CMK (cell line): ENCODE measurements at places on chromosomes 12 and 14.

- DNase-seq: no peak
These were observed 15.2 kb upstream of the PTPRB start for GRCh38 chr12:70652451-70652850.

- DNase-seq: no peak
These were observed 114.4 kb downstream of the PRICKLE1 start for GRCh38 chr12:42475106-42475505.

- no peak for DNase-seq
These were observed 14.2 kb downstream of the ZFYVE21 start for GRCh38 chr14:103729496-103730448.

DNA sequence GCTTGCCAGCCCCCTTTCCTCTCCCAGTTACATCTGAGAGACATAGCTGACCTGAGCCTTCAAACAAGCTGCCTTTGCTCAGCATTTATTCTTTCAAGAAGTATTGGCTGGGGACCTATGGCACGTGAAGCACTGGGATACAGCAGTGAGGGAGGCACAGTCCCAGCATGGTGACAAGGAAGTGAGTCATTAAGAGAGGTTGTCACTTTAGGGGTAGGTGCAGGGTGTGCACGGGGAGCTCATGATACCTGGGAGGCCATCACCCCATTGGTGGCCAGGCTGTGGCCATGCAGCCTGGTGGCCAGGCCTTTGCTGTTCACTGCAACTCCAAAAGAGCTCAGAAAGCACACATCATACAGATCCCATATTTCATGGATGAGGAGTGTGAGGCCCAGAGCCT lies 5.7 kb upstream of the KRT75 start:
- DNase-seq: no peak

DNA sequence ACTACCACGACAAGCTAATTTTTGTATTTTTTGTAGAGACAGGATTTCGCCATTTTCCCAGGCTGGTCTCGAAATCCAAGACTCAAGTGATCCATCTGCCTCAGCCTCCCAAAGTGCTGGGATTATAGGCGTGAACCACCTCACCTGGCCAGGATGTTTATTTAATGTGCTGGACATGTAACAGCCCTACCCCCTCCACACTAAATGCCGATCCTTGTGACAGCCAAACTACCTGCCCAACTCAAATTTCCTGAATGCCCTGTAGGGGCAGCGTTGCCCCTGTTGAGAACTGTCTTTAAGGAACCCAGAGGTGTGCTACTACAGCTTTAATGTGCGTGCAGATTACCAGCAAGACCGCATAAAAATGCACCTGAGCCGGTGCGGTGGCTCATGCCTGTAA lies 48.1 kb downstream of the KCNK13 start:
- no peak for DNase-seq

GRCh38 chr14:69828879-69829278 lies 31.8 kb upstream of the SLC10A1 start:
- DNase-seq: no peak

DNA sequence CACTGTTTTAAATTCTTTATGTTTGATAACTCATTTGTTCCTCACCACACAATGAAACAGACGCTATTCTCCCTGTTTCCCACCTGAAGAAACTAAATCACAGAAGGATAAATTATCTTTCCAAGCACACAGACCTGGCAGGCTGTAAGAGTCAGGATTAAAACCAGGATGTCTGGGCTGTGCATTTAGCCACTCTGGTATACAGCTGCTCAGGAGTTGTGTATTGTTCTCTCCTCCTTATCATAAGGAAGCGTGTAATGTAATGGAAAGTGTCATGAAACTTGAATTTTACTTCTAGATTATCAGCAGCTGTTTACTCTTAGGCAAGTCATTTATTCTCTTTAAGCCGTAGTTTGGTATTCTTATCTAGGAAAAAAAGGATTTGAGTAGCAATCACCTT lies 154.8 kb upstream of the LRIG3 start:
- no peak for DNase-seq

GRCh38 chr14:24892497-24893051 lies 157.4 kb downstream of the STXBP6 start:
- DNase-seq: no peak

DNA sequence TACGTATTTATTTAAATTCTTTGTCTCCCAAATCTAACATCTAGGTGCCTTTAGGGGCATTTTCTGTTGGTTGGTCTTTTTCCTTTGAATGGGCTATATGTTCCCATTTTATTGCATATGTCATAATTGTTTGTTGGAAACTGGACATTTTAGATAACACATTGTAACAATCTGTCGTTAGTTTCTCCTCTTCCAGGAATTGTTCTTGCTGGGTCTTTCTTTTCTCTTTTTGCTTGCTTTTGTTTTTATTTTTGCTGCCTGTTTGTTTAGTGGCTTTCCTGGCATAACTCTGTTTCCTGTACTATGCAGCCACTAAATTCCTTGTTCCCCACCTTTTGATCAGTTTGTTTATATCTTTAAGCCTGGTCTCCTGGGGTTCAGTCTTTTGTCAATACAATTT lies 244.3 kb upstream of the RTL1 start:
- DNase-seq: no peak

GRCh38 chr12:12891881-12892355 lies 556 bp downstream of the GPRC5A start:
- DNase-seq: no peak

DNA sequence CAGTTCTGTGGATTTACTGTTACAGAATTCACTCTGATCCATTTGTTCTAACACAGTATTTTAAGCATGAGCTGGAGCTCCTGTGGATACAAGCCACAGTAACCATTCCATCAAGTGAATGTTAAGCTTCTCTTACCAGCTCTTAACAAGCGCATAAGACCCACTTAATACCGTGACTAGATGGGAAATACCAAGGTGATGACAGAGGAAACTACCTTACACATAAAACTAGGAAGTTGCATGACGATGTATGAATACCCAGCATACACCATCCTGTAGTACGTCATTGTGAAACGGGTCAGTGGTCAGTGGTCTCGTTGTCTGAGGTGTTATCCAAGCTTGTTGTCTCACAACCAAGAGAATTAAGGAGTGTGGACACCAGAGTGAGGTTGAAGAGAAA lies 2.0 kb upstream of the GALC start:
- no peak for DNase-seq

DNA sequence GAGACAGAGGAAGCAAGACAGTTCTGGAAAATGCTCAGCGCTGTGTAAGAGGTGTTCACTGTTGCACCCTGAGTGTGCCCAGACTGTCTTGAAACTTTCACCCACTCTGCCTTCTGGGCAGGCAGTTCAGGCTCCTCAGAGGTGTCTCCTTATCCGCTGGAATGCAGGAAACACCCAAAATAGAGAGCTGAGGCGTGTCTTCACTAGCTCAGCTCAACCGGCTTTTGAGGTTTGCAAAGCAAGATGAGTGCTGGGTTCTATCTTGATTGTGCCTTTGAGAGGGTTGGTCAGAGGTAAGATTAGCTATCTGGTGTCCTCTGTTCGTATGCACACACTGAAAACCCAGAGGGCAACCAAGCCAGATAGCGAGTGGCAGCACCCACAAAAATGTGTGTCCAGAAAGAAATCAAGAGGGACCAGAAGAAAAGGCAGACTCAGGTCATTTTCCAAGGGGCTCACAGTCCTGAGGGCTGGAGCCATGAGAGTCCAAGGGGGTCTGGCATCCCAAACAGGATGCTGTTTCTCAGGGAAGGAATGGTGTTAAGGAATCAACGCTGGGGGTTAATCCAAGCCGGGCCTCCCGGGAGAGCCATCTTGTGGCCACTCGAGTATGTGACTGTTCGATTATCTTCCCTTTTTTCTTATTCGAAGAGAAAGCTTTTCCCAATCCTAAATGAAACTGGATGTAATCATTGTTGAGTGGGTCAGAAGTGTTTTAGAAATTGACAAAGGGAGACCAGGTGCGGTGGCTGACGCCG lies 47.1 kb downstream of the TBX3 start:
- no peak for DNase-seq

- no peak for DNase-seq
These were observed 69.9 kb downstream of the RPS29 start for GRCh38 chr14:49516286-49516685.

DNA sequence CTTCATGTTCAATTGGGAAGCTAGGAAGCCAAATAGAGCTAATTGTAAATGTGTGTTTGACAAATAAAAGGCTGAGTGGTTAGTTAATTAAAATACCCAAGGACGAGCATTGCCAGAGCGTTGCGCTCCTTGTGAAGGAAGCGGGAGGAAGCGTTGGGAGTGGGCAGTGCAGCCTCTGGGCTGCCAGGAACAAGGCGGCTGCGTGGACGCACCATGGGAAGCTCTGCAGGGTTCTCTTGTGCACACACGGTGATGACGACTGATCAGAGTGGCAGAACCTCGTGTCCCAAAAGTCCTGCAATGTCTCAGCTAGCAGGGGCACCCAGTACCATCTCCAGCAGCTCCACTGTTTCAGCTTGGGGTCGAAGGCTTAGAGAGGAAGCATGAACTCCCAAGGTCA lies 546.6 kb upstream of the TMEM132C start:
- DNase-seq: no peak

- DNase-seq: no peak
These were observed 7.5 kb downstream of the HIP1R start for GRCh38 chr12:122842505-122843405.

DNA sequence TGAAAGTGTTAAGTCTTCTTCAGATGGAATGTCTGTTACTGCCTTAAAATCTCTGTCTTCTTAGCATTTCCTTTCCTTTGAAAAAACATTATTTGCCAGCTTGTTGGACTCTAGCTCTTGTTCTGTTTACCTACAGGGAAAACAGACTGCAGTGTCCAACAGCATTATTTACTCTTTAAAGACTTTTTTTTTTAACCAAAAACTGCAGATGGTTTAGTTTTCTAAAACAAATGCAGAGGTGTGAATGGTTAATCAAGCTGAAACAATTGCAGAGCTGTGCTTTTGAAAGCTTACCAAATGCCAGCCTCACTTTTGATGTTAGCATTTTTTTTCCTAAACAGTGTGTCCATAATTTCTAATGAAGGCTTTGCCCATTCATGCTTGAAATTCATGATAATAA lies 323.3 kb downstream of the TMEM117 start:
- no peak for DNase-seq

DNA sequence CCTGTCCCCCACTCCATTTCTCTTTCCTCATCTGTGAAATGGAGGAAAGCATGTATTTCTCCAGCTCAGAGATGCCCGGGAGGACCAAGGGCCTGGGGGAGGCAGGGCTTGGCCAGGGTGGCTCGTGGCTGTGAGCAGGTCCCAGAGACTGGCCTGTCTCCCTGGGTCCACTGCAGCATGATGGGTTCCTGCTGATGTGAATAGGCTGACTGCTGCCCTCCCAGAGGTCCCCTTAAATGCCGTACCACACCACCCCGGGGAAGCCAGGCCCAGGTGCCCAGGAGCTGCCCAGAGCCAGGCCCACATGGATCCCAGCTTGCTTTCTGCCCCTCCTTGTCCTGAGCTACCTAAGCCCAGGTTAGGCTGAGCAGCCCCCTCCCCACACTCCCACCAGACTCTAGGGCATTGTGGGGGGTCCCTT lies 158.2 kb upstream of the C14orf180 start:
- no peak for DNase-seq

DNA sequence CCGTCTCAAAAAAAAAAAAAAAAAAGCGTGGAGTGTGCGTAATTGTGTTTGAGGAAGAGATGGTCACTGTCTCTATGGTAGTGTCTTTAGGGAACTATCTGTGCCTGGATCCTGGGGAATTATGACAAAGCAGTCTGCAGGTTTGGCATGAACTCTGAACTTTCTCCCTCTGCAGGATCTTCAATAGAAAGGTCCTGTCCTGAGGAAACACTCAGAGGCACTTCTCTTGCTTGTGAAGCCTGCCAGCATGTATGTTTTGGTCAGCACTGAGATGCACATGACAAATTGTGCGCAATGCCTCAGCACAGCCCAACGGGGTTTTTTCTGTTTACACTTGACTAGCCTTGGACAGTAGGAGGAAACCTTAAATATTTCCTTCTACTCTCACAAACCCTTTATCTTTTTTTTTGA lies 46.6 kb downstream of the ATF7 start:
- no peak for DNase-seq
